T-helper 2 cell (primary cell): ENCODE measurements at places on chromosomes 16 and 17.

- DNase-seq = peak; percentile 13
Measured at GRCh38 chr16:73034374-73034773, 13.6 kb downstream of the ZFHX3 start.

DNA sequence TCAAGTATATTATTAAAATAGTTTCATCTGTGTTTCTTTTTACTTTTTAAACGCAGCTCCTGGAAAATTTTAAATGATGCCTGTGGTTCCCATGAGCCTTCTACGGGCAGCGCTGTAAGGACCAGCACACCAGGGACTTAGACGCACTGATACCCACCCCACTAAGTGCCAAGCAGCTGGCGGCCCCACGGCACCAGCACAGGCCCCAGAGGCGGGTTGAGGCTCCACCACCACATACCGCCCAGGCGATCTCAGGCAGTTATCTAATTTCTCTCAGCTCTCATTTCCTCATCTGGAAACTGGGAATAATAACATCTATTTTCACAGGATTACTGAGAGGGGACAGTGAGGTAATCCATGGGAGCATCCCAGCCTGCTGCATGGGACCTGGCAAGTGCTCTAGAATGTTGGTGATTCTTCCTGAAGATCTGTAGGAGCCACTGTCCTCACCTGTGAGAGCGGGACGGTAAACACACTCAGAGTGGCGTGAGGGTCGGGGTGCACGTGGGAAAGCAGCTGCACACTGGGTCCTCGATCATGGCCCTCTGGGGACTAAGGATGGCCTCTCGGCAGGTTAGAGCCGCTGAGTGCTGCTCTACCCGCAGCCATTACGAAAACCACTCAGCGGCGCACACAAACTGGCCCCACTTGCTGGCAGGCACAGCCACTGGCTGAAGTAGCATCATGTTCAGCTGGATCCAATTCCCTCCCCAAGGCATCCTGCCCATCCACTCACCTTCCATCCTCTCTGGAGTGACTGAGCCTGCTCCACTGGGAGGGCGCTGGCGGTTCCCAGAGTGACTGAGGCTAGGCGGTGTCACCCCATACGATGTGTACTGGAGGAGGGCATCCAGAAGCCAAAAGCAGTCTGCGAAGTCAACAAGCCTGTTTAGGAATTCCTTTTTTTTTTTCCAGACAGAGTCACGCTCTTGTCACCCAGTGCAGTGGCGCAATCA, 17.6 kb upstream of the SLC38A8 start:
- no peak for DNase-seq

GRCh38 chr16:85162478-85163277, 50.4 kb upstream of the CIBAR2 start:
- no peak for DNase-seq

DNA sequence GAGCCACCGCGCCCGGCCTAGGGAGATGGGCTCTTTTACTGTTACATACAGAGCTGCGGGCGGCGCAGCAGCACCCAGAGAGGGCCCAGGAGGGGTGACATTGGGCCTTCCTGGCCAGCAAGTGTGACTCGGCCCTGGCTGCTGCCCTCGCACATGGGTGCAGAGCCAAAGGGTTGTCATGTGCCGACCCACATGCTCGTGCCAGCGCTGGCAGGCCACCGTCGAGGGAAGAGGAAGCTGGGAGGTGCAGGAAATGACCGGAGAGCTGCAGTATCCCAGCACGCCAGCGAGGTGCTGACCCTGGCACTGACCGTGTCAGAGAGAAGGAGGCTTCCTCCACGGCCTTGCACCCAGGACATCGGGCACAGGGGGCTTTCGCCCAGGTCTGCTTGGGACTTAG, 8.0 kb downstream of the ENDOV start:
- DNase-seq = no peak

- no peak for DNase-seq
Measured at GRCh38 chr16:74281300-74281699, 15.3 kb upstream of the PSMD7 start.

- DNase-seq = no peak
Measured at GRCh38 chr17:55702150-55702549, 20.5 kb downstream of the TMEM100 start.

DNA sequence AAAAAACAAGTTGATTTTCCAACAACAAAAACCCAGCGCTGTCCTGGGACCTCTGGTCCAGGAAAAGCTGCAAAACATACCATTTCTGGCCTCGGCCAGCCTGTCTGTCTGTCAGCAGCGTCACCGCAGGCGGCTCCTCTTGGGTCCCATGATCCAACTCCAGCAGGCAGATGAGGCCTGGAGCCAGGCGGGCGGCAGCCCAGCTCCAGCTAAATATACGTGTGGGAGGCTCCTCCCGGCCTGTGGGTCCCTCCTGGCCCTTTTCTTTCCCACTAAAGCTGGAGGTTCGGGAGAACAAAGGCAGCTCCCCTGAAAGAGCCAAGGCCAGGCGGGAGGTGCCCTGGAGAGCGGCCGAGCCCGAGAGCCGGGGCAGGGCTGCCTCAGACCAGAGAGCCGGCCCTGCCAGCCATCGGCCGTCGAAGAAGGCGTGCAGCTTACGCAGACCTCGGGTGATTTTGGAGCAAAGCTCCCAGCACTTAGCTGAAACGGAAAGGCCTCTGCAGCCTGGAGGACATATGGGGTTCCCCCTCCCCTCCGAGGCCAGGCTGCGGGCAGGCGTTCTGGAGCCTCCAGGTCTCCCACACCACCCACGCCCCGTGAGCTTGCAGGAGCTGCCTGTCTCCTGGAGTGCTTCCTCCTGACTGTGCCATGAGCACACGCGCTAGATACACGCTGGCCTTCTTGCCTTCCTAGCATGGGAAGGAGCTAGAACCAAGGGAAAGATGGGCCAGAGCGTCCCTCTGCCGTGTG, 19.9 kb upstream of the JPH3 start:
- no peak for DNase-seq

GRCh38 chr17:7435676-7436555, 681 bp downstream of the TMEM102 start:
- peak; percentile 77 for DNase-seq

DNA sequence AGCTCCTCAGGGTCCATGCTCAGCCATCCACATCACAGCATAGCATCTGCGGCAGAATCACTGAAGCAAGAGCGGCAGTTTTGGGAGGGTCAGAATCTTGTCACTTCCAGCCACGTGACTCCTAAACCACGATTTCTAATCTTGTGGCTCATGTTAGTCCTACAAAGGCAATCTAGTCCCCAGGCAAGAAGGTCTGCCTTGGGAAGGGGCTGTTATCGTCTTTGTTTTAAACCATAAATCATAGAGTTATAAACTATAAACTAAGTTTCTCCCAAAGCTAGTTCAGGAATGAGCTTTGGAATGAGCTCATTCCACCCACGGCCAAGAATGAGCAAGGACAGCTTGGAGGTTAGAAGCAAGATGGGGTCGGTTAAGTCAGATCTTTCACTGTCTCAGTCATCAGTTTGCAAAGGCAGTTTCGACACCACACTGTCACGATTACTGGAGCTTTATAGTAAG, 20.8 kb upstream of the DNAH17 start:
- DNase-seq = no peak

GRCh38 chr16:31273676-31274075, 13.9 kb downstream of the ITGAM start:
- no peak for DNase-seq

- no peak for DNase-seq
Measured at GRCh38 chr16:85665929-85666328, 22.8 kb downstream of the GINS2 start.

DNA sequence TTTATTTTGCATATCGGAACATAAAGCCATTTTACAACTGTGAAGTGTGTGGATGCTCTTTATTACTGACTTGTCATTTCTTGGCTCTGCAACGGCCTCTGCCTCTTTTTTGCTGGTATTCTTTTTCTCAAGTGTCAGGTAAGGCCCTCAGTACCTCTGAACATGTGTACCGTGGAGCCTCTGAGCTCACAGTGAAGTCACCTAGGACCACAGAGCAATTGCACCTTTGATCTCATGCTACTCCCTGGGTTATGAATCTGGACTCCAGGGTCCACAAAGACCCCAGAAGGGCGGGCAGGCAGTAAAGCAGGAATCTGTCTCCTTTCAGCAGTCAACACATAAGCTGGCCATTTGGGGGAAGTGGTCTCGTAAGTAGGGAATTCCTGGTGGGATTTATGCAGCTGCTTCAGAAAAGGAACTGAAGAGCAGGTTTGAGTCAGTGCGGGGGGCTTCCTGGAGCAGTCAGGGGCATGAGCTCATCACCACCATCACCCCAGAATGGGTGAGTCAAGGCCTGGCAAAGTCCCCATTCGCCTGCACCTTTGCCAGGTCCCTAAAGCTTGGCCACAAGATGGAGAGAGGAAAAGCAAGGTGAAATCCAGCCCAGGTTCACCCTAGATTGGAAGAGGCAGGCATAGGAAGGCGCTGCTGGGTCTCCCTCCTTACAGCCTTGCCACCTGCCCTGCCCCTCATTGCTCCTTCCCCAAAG, 33.0 kb downstream of the TBX4 start:
- DNase-seq = no peak

- DNase-seq = no peak
Measured at GRCh38 chr17:69516911-69517310, 102.4 kb downstream of the MAP2K6 start.

GRCh38 chr17:49741692-49742076, 22.2 kb downstream of the FAM117A start:
- peak; percentile 28 for DNase-seq

GRCh38 chr17:49576088-49576916, 631 bp downstream of the NXPH3 start:
- DNase-seq = no peak

- DNase-seq = no peak
Measured at GRCh38 chr17:60909405-60909804, 231.8 kb downstream of the BCAS3 start.

- no peak for DNase-seq
Measured at GRCh38 chr17:63504261-63504660, 18.9 kb upstream of the KCNH6 start.

- no peak for DNase-seq
Measured at GRCh38 chr17:59406808-59407381, 75.4 kb downstream of the YPEL2 start.

- no peak for DNase-seq
Measured at GRCh38 chr17:73011016-73011486, 81.4 kb downstream of the SLC39A11 start.

DNA sequence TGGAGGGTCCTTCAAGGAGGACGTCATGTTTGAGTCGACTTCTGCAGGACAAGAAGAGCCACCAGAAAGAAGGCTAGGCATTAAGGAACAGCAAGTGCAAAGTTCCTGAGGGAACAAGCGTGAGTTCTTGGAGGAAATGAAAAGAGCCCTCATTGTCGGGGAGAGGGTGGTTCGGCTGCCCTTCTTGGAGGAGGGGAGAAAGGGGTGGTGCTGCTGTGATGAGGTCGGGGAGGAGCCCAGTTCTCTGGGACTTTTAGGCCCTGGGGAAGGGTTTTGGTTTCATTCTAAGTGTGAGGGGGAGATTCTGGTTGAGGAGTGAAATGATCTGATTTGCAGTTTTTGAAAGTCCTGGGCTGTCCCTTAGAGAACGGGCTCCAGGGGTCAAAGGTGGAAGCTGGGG, 4.1 kb downstream of the BICDL2 start:
- DNase-seq = no peak

GRCh38 chr16:66159987-66160386, 206.5 kb upstream of the CDH5 start:
- DNase-seq = no peak

- no peak for DNase-seq
Measured at GRCh38 chr16:55832773-55833691, at the start of gene CES1. CES1 (minus strand) TSS chr16:55833096; CDS start chr16:55833055, 41 bp downstream.

GRCh38 chr17:36977066-36977465, 28.3 kb downstream of the AATF start:
- no peak for DNase-seq

- DNase-seq = no peak
Measured at GRCh38 chr16:84460406-84461028, 43.9 kb downstream of the MEAK7 start.

DNA sequence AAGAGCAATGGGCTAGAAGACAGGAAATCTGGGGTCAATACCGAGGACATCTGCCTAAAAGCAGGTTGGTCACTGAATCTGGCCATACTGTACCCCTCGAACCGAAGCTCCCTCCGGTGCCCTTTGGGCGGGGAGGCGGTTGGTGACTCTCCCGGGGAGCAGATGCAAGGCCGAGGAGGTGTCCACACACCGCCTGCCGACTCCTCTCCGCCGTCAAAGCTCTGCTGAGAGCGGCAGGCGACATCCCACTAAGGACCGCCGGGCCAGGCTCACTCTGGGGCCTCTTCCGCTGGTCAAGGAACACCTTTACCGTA, 458 bp downstream of the ZNF200 start:
- DNase-seq = no peak

DNA sequence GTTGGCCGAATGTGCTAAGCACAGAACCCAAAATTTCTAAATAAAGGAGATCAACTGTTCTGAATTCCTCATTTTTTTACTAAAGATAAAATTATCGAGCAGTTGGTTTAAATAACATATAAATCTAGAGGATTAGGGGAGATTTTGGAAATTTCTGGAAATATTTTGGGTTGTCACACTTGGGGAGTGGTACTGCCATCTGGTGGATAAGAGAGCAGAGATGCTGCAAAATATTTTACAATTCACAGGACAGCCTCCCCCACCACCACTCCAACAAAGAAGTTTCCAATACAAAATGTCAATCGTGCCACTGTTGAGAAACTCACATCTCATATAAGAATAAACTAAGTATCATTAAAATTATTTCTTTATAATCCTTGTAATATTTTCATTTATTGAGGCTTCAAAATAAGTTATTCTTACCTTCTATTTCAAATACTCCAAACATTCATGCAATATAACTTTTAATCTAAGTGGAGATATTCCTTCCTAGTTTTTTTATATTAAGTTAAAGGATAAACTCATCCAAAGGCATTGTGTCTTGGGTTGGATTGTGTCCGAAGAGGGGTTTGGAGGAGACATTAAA, 17.0 kb upstream of the ABCA8 start:
- DNase-seq = no peak

DNA sequence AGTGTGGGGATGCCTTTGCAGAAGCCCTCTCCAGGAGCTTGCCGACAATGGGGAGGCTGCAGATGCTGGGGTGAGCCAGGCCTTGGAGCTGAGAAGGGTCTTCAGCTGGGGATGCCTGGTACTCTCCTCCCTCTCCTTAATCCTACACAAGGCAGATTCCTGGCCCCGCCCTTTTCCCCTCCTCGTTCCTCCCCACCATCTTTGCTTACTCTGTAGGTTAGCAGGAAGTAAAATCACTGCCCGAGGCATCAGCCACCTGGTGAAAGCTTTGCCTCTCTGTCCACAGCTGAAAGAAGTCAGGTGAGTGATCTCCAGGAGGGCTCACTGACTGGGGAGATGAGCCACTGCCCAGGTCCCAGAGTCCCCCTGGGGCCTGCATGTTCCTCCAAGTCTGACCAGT, 38.7 kb downstream of the NLRC5 start:
- no peak for DNase-seq
